ENCODE measurements at places on chromosomes 11 and 22.

GRCh38 chr11:114880442-114880841, 202.1 kb downstream of the NXPE2 start:
- no peak for DNase-seq

DNA sequence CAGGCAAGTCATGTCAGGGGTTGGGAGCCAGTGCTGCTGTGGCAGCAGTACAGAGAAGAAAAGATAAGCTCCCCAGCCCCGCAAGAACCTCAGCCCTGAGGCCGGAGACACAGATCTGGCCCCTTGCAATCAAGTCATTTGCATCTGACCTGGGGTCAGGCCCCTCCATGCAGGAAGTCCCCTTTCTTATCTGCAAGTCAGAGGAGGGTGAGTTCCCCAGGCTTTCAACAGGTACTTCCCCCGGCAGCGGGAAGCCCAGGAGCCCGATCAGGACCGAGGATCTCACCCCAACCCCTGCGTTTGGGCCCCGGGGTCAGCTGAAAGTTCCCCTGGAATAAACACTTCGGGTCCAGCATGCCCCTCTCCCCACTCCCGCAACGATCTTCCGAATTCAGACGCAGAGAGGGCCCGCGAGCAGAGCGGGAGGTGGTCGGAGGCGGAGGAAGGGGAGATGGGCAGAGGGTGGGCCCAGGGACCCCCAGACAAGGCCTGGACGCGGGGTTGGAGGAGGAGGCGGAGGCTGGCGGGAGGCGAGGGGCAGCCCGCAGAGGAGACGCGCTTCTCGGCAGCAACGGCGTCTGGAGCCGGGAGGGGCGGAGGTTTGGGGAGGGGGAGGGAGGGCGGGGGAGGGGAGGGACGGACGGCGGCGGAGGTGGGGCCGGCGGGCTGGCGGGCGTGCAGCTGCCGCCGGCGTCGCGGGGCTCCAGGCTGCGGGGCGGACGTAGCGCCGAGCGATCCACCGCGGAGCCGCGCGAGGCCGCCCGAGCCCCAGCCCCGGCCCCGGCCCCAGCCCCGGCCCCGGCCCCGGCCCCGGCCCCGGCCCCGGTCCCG, at the start of gene TSPAN18:
TSPAN18 (plus strand) TSS at position 680 of the 831 bp plus-strand sequence. CDS start 179,455 bp downstream, outside the sequence.
- no peak for DNase-seq

- no peak for DNase-seq
Measured at GRCh38 chr22:21643533-21644357, 1.6 kb downstream of the SDF2L1 start.

DNA sequence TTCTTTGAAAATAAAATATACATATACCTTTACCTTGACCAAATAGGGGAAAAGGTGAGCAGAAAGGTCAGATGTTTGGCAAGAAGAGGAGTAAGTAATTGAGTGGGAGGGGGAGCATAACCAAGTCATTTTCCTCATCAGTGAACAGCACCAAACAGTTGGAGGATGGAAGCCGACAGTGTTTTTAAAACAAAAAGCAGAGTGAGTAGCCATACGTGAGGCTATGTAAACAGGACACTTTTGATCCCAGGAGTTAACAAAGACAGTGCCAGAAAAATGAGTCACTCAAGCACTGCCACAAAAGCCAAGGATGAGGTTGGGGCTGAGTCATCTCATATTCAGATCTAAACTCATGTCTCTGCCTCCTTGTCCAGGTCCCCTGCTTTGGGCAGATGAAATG, 734.7 kb downstream of the KCNA4 start:
- no peak for DNase-seq

DNA sequence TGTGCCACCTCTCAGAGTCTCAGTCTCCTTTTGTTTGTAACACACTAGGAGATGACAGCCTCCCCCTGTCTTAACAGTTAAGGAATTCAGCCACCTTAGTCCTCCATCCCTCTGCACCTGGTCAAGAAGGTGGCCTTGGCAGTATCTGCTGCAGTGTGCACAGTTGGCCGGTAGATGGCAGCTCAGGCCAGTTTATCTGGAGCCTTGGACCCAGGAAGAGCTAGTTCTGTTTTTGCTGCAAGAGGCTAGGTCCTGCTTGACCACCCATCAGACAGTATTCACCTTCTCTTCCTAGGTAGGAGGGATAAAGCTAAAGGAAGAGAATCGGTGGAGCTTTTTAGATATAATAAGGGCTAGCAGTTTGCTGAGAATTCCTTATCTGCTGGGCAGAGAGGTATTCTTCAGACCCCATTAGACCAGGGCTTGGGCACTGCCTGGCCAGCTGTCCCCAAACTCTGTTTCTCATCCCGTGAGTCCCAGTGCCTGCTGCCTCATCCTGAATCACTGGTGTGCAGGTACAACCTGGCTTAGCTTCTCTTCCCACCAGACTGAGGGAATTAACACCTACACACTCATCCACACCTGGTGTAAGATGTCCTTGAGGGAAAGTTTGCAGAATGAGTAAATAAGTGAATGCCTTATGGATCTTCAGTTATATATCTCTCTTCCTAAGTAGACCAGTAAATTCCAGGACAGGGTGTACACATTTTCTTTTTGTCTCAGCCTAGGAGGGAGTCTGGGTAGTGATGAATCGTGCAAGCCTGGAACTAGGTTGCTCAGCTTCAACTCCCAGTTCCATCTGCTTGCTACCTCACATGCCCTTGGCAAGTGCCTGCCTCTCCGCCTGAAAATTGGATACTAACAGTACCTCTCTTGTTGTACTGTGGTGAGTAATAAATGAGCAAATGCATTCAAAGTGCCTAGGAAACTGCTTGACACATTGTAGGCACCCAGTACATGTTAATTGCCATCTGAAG, 70.8 kb upstream of the NARS2 start:
- DNase-seq: peak; percentile 56

DNA sequence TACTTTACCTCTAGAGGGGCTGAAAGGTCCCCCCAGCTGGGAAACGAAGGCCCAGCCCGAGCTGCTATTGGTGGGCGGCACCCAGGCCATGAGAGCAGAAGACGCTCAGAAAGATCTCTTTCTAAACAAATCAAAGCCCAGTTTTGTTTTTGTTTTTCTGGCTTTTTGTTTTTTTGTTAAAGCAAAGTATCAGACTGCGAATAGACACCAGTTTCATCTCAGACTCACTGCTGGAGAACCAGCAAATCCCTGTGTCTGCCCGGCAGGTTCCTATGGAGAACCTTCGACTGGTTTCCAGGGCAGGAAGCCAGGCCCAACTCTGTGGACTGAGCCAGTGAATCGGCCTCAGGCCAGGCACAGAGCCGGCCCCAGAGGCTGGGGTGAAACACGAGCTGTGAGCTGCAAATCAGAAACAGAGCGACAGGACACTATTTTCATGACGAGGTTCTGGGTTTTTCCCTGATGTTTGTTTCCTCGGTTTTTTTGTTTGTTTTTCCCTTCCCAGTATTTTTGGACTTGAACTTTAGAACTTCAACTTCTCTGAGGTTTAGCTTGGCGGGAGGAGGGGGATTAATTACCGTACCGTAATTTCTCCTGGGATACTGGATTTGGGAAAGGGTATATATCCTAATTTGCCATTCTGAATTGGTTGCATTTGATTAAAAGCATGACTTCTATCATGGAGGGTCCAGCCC, 16.0 kb upstream of the B4GALNT4 start:
- DNase-seq: peak; percentile 40

DNA sequence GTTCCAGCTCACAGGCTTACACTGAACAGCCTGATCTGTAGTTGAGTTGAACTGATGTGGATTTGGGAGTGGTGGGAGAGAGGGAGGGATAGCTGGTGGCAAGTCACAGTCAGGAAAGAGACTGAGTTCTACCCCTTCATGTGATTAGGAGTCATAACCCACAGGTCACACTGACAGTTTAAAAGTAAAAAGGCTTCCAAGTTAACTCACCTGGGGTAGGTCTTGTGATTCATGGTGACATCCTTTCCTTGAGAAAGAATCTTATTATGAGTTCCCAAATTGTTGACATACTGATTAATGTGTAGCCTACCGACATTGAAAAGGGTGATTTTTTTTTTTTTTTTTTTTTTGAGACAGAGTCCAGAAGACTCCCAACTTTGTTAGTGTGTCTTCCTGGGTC, 5.4 kb downstream of the IZUMO1R start:
- DNase-seq: no peak

DNA sequence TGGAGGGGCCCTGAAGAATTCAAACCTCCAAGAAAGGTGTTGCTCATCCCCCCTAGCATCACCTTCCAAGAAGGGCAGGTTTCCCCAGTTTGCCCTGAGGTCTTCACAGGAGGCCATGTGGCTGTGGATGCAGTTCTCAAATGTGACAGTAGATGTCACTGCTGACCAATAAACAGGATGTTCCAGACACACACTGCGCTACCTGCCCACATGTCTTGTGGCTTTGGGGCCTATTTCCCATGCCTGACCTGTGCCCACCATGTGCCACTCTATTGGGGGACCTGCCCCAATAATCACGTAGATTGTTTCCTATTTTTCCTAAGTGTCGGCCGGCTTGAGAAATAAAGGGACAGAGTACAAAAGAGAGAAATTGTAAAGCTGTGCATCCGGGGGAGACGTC, 4.5 kb downstream of the GSTT2 start:
- no peak for DNase-seq

- DNase-seq: no peak
Measured at GRCh38 chr11:72781063-72781312, 12.9 kb downstream of the STARD10 start.

DNA sequence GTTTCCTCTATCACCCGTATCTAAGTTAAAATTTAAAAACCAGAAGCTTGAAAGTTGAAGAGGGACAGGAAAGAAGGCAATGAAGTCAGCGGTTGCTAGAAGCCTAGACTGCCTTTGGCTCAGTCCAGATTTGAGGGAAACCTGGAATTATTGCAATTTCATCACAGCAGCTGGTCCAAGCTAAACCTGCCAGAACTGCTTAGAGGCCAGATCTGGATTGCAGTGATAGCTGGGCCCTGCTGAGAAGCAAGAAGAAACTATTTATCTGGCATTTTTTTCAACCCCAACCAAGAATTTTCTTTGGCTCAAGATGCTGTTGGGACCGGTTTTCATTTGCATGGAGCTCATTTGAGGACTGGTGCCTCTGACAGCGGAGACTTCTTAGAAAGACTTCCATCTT, 121.5 kb upstream of the TEAD1 start:
- no peak for DNase-seq

GRCh38 chr11:10042699-10043098, 251.3 kb downstream of the SBF2 start:
- DNase-seq: no peak

DNA sequence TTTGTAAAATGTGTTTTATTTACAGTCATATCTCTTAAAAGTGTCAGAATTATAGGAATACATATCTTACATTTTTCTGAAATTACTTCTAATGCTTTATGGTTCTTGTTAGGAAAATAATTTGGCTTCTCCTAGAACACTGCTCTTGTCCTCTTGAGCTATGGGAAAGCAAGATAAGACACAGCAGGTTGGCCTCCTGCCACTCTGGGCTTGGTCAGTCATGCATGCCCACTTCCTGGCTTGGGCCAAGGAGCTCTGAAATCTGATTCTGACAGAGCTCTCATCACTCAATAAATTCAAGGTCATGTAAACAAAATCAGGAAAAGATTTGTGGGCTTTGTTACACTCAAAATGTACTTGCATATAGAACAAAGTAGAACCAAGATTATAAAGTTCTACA, 1036.0 kb downstream of the OPCML start:
- no peak for DNase-seq

DNA sequence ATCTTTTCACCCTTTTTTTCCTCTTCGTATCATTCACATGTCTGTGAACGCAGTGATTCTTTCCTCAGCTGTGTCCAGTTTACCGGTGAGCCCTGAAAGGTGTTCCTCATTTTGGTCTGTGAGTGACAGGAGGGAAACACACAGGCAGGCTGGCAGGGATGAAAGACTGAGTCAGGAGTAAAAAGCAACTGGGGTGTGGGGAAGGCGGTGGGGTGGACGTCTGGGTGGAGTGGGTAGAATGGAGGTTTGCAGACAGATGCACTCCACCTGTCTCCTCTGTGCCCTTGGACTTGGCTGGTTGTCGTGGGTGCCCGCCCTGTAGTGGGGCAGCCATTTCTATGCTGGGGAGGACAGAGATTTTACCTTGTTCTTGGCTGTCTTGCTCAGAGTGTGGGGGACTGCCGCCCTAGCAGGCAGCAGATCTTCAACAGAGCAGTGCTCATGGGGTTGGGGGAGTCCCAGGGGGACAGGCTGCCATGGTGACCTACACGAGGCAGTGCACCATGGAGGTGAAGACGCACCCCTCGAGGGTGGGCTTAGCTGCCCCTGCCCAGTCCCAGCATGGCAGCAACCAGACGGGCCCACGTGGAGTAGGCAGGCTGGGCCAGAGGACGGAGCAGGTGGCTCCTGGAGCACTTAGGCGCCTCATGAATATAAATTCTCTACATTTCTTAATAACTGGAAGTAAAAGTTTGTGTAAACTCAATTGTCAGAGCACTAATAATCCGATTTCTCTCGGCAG, 603.7 kb downstream of the TBC1D22A start:
- DNase-seq: no peak

GRCh38 chr22:45231293-45231692, 9.4 kb downstream of the KIAA0930 start:
- DNase-seq: no peak

DNA sequence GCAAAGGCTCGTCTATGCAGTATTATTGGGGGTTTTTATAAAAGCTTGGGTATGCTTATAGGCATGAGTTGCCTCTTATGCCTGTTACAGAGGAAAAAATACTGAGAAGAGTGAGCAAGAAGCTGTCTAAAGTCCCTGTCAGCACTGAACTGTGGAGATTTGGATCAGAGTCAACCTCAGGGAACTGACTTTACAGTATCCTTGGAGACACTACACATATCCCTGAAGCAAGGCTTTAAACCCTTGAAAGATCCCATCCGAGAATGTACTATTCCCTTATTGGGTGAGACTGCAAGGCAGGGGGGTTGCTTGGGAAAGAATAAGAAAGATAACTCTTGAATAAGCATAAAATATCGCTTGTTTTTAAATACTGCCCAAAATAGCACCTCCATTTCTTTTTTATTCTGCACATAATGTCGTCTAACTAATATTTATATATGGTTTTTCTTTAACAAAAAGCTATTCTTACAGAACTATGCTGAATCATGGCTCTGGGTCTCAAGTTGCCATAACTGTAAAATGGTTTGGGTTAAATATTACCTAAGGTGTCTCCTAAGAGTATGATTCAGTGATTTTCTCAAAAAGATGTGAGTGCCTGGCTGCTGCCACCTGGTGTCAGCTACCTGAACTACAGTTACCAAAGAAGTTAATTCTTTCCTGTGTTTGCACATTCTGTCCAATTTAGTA, 1062.8 kb downstream of the DLG2 start:
- no peak for DNase-seq

- no peak for DNase-seq
Measured at GRCh38 chr11:112748713-112749543, 212.3 kb upstream of the NCAM1 start.

DNA sequence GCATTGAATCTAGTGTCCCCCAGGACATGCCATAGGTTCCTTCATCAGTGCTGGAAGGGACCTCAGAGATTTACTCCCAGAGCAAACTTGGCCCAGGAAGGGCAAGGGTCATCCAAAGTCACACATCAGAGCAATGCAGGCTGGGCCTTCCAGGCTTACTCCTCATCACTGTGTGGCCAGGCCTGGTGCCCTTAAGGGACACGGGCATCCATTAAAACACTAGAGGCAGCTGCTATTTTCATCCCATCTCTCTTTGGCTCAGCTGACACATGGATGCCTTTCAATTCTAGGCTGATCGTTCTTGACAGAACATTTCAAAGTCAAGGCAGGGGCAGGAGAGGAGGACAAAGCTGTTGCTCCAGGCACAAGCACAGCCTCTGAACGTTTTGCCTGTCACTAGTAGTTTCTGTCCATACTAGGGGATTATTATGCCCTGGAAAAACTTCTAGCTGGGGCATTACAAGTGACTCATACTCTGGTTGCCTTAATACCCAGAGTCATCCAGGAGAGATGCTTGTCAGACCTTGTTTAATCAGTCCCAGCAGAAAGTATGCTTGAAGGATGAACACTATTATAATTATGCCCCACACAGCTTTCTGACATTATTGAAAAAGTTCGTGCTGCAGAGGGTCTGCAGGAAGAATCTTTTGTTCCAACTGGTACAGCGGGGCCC, 240.3 kb downstream of the TENM4 start:
- no peak for DNase-seq
